Ascending aorta (tissue), 2 donors: ENCODE measurements at places on chromosomes 5 and 9.

DNA sequence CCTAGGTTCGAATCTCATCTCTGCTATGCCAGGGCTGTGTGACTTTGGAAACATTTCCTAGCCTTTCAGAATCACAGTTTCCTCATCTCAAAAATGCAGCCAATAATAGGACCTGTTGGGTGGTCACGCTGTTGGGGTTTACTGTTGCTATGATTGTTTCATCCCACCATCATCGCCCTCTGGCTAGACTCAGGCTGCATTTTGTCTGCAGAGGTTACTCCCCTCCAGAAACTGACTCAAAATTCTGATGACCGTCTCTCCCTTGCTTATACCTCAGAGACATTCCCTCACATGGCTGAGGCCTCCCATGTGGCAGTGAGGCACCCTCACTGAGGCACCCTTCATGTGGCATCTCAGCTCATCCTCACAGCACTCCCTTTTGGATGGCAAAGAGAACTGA is 61.6 kb downstream of the COL27A1 start:
- no peak for DNase-seq

DNA sequence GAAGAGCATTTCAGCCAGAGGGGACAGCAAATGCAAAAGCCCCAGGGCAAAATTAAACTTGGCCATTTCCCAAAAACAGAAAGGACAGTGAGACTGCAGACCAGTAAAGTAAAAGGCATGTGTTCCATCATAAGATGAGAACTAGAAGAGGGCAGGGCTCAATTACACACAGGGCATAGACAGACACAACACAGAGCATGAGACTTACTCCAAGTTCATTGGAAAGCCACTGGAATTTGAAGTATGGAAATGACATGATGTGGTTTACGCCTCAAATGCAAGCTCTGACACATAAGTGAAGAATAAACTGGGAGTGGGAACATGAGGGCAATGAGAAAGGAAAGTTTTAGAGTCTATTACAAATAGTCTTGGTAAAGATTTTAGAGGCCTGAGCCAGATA is 446.6 kb upstream of the GRIA1 start:
- no peak for DNase-seq

- DNase-seq, result no peak
Measured at GRCh38 chr5:80540691-80541090, 29.4 kb downstream of the ANKRD34B start.

DNA sequence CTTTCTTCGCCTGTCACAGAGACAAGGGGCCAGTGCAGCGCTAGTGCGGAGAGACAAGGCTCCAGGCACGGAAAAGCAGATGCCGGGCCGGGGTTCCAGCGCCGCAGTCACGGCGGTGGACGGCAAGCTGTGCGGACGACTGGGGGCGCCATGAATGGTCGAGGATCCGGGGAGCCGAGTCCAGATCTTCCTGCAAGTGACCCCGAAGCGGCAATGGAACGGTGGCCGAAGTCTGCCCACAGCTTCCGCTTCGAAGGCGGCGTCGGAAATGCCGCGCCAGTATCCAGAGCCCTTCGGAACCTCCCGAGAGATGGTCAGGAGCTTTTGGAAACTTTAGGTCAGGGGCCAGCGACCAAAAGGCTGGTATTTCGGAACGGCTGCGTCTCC is 601 bp upstream of the FAF2 start:
- DNase-seq, result peak; percentile 13

GRCh38 chr5:40386289-40386688 is 293.4 kb upstream of the PTGER4 start:
- DNase-seq, result no peak

- DNase-seq, result no peak
Measured at GRCh38 chr5:73966451-73966850, 340.5 kb downstream of the ARHGEF28 start.

DNA sequence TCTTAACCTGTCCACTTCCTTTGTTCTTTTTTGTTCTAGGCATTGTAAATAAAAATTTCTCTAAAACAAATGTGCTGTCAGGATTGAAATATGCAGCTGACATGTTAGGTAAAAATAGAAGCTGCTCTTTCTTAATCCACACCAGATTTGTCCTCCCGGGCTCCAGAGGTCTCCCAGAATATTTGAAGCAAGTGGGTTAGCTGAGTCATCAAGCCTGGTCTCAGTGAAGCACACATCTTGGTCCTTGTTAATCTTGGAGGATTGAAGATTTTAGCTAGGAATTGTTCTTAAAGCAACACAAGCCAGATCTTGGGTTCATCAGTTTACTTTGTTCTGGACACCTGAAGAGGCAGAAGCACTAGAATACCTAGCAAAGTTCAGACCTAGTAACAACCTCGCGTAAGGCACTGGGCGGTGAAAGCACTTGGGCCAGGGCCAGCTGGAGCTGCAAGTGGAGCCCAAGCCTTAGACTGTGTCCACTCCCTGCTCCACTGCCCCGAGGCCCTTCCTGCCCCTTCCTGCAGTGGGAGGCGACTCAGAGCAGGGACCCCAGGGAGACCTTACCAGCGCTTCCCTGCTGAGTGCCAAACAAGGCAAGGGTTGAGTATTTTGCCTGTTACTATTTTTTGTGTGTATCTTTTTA is 36.5 kb downstream of the HABP4 start:
- no peak for DNase-seq

DNA sequence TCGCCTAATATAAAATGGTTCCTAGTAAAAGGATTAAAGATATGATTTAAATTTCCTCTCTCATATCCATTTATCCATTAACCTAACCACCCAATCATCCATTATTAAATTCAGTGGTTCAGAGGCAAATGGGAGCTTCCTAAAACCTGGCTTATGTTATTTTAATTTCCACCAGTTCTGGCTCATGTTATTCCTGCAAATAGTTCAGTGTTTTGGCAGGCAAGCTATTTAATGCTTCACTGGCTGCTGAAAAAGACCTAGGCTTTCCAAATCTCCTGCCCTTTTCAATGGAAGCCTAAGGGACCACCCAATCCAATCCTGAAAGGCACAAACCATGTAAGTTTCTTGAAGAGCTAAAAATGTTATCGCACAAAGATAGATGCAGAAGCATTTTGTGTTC is 52.3 kb downstream of the POC5 start:
- no peak for DNase-seq

DNA sequence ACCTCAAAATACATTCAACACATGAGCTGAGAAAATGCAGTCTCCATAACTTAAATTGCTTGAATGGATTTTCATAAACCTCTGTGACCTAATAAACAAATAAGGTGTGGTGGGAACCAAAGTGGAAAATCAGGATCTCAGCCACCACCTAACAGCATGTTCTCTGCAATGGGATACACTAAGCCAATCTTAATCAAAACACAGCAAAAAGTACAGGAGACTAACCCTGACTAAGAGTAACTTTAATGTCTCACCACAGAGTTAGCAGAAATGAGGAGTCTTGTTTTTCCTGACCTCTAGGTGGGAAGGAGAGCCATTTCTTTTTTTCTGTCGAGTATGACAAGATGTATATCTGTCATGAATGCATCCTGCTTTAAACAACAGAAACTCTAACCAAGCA is 48.5 kb downstream of the PLK2 start:
- no peak for DNase-seq

DNA sequence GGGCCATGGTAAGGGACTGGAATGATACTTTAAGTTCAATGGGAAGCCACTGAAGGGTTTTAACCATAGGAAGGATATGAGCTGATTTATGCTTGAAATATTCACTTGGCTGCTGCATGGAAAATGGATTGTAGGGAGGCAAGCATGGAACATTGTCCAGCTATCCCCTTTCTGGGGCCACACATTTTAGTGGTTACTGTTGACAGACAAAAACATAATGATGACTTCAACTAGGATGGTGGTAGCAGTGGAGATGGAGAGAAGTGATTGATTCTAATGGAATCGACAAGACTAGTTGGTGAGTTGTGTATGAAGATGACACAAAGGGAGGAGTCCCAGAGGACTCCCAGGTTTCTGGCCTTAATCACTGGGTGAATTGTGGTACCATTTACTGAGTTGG is 6.2 kb upstream of the FCHSD1 start:
- DNase-seq, result no peak

DNA sequence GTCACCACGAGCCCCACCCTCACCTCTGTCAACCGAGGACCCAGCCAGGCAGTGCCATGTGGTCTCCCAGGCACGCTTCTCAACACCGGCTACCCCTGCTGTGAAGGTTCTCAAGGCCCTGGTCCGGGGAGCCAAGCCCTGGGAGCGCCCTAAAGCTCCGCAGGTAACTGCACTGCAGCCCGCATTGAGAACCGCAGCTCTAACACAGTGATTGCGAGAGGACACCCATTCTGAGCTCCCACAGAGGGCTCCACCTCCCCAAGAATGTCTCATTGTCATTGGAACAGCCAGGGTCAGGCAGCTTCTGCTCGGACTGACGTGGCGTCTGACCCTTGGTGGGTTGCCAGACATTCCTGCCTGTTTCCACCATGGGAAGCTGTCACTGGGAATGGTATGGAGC is 88.3 kb downstream of the ANKRD33B start:
- DNase-seq, result peak; percentile 57

DNA sequence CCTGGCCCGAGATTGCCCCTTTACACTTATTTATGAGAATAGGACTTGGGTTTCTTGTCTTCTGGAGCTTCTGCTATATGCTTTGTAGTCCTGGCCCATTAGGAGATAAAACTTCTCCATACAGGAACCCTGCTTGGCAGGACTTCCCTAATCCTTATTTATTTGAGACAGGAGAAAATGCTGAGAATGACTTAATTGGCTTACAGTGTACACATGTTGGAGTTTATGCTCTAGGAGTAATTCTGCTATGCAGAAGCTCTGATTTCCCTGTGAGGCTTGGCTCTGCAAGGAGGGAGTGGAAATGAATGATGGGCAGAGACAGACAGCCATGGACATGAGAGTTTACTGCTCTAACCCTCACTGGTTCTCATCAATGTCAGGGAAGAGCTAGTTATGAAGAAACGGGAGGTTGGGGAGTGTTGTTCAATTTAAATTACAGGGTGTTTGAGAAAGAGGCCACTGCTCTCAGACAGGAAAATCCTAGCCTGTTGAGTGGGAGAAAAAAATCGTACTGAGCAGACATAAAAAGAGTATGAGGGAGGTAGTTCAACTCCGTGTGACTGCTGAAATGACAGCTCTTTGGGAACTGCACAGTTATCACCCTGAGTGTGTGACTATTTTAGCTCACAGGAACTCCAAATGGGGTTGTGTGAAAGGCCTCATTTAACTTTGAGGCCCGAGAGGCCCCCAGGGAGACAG is 37.5 kb downstream of the ACTBL2 start:
- DNase-seq, result no peak

- DNase-seq, result no peak
Measured at GRCh38 chr5:62690421-62690820, 111.8 kb downstream of the LRRC70 start.

- no peak for DNase-seq
Measured at GRCh38 chr5:56360816-56361215, 127.7 kb upstream of the ANKRD55 start.

DNA sequence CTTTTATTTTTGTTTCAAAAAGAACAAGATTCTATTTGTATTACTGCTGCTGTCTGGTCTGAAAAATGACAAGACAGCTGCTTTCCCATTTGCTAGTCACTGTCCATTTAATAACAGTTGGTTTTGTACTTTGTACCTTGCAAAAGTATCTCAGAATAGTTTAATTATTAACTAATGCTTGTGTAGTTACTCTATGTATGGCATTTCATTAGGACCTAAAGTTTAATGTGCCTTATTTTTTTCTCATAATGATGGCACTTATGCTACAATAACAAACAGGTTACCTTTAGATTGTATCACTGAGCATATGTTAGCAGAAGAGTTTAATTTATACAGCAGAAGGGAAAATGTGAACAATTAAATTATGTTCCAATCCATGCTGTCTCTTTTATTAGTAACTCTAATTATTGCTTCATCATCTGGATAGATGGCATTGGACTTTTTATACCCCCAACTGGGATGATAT is 134.2 kb downstream of the CDH10 start:
- DNase-seq, result no peak

GRCh38 chr5:123089914-123090660 is 1.0 kb downstream of the PRDM6 start:
- no peak for DNase-seq

DNA sequence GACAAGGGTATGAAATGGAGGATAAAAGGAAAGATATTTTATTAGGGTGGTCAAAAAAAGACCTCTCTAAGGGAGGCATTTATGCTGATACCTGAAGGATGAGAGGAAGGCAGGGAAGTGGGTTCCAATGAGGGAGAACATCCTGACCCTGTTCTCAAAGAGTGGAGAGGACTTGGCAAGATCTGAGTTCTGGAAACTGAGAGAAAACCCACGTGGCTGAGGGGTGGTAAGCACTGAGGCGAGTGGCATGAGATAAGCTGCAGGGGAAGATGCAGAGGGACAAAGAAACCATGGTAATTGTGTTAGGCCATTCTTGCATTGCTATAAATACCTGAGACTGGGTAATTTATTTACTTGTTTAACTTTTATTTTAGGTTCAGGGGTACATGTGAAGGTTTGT is 16.8 kb downstream of the SH3RF2 start:
- DNase-seq, result no peak

DNA sequence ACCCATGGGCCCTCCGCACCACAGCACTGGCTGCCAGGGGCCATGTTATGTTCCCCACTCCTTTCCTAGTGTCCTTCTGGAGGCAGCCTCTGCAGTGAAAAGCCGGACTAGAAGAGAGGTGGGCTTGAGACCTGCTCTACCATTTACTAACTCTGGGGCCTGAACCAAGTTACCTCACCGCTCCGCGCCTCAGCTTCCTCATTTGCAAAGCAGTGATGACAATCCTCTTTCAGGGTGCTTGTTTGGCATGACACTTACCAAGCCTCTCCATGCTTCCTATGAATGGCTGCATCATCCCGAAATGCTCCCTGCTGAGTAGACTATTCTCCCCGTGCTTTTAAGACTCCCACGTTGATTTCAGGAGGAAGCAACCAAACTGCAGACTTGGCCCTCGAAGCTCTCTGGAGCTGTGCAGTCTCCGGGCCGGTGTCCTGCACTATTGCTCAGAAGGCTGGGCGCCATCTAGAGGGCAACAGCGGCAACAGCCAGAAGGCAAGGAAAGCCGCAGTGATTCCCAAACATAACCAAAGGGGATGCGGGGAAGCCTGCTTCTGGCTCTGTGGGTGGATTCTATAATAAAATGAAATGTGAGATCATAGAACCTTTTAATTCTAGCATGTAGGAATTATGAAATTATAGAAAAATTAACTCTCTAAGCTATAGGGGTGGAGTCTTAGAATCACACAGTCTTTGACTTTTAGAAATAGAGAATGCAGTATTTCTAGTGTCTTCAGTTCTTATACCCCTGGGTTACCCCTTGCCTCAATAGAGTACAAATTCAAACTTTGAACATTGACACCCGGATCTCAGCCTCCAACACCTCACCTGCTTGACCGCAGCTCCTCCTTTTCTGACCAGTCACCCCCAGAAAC is 599.8 kb upstream of the BRINP1 start:
- peak; percentile 85 for DNase-seq
